ENCODE measurements at places on chromosomes 16 and 17.
A peak's percentile ranks its signal among the peaks of the same experiment; 100 is the strongest.

DNA sequence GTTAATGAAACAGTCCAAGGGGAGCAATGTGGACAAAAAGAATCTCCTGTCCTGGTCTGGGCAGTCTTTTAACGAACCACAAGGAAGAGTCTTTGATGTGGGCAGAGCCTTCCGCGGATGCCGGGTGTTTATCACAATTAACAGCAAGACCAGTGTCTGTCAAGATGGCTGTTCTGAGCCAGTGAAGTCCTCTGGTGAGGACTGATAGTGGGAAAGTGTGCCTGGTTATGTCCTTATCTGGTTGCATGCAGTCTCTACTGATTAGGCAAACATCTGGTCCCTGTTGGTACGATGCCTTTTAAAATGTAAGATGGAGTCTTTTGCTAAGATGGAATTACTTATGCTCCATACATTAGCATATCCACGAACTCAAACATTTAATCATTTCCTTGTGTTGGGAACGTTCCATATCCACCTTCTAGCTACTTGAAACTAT is 88.5 kb downstream of the ZNF18 start:
- ATAC-seq, result no peak

DNA sequence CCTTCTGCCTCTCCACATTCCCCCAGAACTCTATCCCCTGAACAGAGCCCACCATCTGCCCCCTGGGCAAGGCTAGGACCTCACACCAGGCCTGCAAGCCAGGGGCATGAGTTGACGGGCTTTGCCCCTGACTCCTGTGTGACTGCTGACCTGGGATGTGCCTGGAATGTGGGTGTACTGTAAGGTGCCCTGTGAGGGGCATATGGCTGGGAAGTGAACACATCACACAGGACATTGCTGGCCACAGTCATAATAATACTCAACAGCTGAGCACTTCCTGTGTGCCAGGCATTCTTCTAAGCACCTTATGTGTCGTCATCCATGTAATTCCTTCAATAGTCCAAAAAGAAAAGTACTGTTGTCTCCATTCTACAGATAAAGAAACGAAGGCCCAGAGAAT is 13.3 kb downstream of the CES4A start:
- no peak for ATAC-seq

DNA sequence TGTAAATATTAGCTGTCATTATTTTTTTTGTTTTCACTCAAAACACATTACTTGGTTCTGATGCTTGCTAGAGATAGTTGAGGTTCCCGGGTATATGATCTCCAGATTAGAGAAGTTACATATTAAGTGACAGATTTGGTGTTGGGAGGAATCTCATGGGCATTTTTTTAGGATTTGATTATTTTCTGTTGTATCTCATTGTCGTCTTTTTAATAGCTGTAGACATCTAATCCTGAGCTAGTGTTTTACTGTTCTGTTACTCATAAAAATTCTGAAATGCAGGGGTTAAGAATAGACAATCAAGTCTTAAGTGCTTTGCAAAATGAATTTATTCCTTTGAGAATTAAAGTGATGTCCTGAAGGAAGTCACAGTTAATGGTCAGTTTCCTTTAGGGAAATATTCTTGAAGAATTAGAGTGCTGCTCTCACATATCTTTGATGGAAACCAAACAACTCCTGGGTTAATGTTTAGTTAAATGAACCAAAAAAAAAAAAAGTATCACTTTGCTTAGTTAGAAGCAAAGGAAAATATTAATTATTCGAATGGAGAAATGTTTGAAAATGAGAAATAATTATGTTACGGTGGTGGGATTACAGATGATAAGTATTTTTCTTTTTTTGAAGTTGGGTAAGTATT is 251.7 kb upstream of the CACNG5 start:
- ATAC-seq, result no peak

DNA sequence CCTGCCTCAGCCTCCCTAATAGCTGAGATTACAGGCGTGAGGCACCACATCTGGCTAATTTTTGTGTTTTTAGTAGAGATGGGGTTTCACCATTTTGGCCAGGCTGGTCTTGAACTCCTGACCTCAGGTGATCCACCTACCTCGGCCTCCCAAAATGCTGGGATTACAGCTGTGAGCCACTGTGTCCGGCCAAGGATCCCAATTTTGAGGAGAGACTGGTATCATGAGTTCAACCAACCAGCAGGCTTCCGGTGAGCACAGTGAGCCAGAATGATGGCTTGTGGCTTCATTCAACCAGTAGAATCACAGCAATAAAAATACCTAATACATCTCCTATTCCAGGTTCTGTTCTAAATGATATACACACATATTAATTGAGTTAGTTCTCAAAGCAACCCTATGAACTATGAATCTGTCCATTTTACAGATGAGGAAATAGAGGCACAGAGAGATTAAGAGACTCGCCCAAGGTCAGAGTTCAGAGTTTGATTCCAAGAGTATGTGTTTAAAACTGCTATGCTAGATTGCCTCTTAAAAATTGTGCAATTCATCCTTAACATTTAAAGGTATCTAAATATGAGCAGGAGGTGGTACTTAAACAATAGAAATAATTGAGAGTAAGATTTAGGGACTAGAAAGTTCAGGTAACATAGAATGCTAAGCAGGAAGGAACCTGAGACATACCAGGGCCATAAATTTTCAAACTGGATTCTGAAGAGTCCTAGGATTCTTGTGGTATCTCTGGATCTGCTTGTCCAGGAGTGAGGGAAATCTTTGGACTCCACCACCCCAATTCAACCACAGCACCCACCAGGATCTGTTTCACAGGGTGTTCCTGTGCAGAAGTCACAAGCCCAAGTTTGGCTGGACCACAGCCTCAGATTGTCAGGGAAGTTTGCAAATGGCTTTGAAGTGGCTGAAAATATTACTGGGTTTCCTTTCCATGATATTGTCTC is 25.1 kb downstream of the CCDC42 start:
- ATAC-seq, result no peak

DNA sequence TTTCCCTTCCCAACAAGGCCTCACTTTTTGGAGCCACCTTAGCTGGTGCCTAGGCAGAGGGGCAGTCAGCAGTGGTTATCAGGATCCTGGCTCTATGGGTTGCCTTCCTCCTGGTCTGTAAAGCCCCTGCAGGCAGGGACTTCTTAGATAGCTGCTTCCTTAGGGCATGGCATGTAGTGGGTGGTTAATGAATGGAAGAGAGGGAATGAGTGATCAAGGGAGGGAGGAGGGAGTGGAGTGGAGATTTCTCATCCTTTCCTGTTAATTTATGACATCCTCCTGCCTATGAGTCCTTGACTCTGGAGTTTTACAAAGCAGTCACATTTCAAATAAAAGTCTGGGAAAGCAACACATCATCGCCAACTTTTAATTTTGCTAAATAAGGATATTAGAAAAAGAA is 40.7 kb downstream of the SNX20 start:
- no peak for ATAC-seq

DNA sequence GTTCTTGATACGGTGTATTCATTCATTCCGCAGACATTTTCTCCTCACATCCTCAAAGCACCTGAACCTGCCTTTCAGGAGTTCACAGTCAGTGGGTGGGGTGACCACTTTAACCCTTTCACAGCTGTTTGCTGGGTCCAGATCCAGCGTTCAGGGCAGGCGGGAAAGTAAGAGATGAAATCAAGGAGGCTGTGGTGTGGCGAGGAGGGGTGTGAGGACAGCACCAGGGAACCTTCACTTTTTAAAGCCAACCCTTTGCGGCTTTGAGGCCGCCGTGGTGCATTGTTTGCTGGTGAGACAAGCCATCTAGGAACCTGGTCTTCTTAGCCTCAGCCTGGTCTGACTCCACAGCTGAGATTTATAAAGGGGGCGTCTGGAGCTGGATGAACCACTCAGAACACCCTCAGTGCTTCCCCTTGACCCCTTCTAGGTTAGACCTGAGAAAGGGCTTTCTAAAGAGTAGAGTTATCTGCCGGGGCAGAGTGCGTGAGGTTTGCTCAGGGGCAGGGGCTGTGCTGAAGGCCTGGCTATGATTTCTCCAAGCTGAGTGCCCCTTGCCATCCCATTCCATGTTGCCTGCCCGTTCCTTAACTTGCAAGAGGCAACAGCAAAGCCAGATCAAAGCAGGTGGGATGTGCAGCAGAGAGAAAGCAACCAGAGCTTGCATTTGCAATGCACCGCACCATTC is 933 bp downstream of the CCR7 start:
- ATAC-seq, result no peak

GRCh38 chr16:27639561-27640276 is 89.8 kb downstream of the KATNIP start:
- ATAC-seq, result peak; percentile 43

GRCh38 chr17:34390649-34391048 is 27.6 kb upstream of the CCL1 start:
- no peak for ATAC-seq

- ATAC-seq, result no peak
Observed at GRCh38 chr17:36613155-36613554, 11.8 kb downstream of the MRM1 start.

DNA sequence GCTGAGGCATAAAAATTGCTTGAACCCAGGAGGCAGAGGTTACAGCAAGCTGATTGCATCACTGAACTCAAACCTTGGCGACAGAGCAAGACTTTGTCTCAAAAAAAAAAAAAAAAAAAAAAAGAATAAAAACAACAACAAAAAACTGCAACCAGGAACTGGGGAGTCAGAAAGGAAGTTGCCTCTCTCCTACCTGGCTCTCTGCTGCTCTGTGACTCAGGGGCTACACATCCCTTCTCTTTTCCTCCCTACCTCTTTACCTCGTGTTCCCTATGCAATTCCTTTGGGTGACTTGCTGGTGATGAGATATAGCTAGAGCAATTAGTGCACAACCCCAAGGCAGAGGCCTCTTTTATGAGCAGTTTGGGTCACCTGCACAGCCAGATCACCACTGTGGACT is 95.9 kb downstream of the ABCC1 start:
- no peak for ATAC-seq

GRCh38 chr16:81765969-81766368 is 13.1 kb upstream of the PLCG2 start:
- no peak for ATAC-seq

GRCh38 chr16:64991001-64991400 is 130.9 kb downstream of the CDH11 start:
- no peak for ATAC-seq

- ATAC-seq, result no peak
Observed at GRCh38 chr17:55580596-55581133, 69.4 kb upstream of the SMIM36 start.

All from gastroesophageal sphincter (tissue), 4 donors.